NCI-H2081 (cell line): ENCODE measurements at places on chromosomes 16 and 17.

- no peak for DNase-seq
Measured at GRCh38 chr16:87333101-87333500, 15.9 kb upstream of the C16orf95 start.

- DNase-seq: no peak
Measured at GRCh38 chr17:13084420-13084819, 66.6 kb upstream of the ELAC2 start.

DNA sequence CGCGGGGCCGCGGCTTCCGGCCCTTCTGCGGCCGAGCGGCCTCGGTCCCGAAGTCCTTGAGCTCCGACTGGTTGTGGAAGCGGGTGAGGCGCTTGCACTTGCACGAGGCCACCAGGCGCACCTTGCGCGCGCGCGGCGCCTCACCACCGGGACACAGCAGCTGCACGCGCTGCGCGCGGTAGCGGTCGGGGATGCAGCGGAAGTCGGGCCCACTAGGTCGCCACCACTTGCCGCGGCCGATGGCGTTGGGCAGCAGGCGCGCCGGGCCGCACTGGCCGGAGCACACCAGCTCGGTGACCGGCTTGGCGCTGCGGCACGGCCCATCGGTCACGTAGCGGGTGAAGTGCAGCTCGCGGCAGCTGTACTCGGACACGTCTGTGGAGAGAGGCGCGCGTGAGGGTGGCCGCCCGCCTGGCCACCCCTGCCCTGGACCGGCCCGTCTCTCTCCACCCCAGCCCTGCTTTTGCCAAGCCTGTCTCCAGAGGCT is 3.2 kb downstream of the SOST start:
- peak; percentile 42 for DNase-seq

DNA sequence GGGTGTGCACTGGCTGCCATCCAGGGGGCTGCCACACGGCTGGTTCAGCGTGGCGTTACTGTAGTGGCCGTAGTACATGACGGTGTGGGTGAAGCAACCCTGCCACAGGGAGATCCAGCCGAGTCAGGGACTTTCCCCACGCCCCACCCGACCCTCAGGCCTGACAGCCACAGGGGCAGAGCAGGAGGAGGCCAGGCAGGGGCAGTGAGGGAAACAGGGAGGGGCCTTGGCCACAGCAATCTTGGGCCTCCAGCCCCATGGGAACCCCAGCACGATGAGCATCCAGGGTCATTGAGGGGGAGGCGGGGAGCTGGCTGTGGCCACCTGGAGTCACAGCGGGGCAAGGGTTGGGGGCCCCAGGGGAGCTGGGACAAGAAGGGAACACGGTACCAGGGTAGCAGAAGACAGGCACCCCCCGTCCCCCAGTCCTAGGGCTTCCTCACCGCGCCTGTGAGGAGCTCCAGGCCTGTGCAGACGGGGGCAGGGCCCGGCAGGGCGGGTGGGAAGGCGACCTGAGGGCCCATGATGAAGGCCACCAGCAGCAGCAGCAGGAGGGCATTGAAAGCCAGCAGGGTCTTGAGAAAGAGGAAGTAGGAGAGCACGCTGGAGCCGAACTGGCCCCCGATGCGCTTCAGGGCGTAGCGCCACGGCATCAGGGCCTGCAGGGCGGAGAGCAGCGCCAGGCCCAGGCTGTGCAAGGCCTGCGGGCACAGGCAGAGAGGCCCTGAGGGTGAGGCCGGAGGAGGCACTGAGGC is 4.3 kb downstream of the TMC6 start:
- no peak for DNase-seq

GRCh38 chr17:2949469-2950044 is 113.8 kb downstream of the OR1D5 start:
- no peak for DNase-seq
